ENCODE measurements at places on chromosomes 13 and 19.

GRCh38 chr19:38036707-38037611 lies 130.0 kb downstream of the SIPA1L3 start:
- DNase-seq = no peak

DNA sequence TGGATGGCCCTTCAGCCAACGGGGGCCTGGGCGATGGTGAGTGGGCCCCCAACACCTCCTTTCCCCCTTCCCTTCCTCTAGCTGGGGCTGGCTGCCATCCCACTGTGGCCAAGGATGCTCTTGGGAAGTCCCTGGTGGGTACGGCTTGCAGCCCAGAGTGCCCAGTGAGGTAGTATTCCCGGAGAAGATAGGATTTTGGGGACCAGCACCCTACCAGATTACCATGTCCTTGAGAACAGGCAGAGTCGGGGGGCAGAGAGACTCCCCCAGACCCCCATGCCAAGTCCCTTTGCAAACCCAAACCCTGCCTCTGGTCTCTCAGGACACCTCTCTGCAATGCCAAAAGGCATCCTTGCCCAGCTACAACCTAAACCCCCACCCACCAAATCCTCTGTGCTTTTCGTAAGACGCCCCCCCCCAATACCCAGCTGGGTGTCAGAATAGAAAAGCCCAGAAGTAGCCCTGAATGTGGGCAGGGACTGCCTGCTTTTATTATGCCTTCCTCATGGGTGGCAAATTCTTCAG lies 1.7 kb downstream of the HIF3A start:
- no peak for DNase-seq

- no peak for DNase-seq
These were observed 446.6 kb downstream of the KLF5 start for GRCh38 chr13:73505376-73505890.

DNA sequence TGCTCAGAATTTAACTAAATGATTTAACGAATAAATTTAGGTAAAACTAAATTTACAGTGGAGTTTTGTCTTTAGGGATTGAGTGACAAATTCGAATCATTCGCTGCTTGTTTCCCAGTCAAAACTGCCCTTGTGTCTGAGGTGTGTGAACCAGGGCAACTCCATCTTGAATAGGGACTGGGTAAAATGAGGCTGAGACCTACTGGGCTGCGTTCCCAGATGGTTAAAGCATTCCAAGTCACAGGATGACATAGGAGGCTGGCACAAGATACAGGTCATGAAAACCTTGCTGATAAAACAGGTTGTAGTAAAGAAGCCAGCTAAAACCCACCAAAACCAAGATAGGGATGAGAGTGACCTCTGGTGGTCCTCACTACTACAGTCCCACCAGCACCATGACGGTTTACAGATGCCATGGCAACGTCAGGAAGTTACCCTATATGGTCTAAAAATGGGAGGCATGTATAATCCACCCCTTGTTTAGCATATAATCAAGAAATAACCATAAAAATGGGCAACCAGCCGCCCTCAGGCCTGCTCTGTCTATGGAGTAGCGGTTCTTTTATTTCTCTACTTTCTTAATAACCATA lies 10.2 kb upstream of the ANKRD10 start:
- DNase-seq = no peak

DNA sequence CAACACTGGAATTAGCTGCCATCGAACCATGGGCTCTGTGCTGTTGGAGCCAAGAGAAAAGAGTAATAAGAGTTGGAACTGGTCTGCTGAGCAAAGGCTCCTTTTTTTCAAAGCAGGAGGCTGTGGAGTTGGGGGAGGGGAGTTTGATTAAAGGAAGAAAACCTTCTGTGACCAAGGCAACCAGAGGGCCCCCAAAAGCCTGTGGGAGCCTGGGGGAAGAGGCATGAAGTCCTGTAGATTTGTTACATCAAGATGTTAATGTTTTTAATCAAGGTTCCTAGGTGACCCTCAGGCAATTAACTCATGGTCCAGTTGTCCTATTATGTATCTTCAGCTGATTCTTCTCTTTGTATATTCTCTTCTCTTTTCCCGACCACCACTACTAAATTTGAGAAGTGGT lies 403.9 kb downstream of the NDFIP2 start:
- no peak for DNase-seq

GRCh38 chr19:51016798-51017683 lies 2.5 kb downstream of the KLK10 start:
- no peak for DNase-seq

GRCh38 chr13:94454906-94455305 lies 24.6 kb downstream of the DCT start:
- no peak for DNase-seq

- DNase-seq = no peak
These were observed 1346.0 kb upstream of the SPRY2 start for GRCh38 chr13:81686877-81687276.
